ENCODE measurements at places on chromosomes 3 and 15.

DNA sequence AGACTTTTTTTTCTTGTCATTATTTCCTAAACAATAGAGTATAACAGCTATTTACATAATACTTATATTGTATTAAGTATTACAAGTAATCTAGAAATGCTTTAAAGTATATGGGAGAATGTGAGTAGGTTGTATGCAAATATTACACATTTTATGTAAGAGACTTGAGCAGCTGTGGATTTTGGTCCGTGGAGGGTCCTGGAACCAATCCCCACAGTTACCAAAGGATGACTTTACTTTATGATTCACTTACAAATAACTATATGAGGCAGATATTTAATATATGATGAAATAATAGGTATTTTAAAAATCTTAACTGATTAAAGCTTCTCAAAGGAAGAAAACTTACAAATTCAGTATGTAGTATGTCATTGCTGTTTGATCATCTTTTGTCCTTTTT, 56.3 kb downstream of the PPP2R3A start:
- no peak for DNase-seq

GRCh38 chr3:184924547-184924946, 112.6 kb downstream of the VPS8 start:
- no peak for DNase-seq

- no peak for DNase-seq
Measured at GRCh38 chr3:129732200-129732876, 125.9 kb upstream of the PLXND1 start.

- DNase-seq = no peak
Measured at GRCh38 chr3:14274999-14275961, 96.7 kb downstream of the LSM3 start.

DNA sequence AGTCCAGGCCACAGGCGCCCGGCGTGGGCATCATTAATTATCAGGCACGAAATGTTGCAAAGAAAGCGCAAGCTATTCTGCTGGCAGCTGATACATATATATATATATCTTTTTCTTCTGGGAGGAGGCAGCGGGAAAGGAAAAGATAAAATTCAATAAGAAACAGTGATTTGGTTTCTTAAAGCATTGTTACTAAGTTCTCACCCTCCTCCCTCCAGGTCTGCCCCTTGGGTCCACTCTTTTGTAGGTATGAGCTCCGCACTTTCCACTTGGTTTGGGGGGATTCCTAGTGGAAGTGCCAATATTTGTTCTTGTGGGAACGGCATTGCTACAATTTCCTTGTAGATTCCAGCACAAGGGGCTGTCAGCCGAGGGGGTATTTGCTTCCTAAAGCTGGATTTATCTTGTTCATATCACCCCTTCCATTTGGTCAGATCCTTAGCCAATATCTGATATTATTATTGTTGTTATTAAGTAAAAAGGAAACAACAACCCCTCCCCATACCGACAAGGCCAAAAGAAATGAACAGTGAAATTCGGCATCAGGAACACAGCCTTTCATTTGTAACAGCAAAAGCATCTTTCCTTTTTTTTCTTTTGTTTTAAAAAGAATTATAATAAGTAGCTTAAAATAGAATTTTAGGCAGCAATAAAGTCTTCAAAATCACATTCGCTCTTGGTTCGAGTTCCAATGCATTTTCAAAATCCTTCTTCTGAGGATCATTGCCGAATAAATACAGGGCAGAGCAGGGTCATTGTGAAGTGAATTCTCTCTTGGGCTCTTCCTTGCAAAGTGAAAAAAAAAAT, 15.6 kb downstream of the ZIC1 start:
- DNase-seq = no peak

- no peak for DNase-seq
Measured at GRCh38 chr15:70826634-70827033, 27.3 kb downstream of the LARP6 start.

DNA sequence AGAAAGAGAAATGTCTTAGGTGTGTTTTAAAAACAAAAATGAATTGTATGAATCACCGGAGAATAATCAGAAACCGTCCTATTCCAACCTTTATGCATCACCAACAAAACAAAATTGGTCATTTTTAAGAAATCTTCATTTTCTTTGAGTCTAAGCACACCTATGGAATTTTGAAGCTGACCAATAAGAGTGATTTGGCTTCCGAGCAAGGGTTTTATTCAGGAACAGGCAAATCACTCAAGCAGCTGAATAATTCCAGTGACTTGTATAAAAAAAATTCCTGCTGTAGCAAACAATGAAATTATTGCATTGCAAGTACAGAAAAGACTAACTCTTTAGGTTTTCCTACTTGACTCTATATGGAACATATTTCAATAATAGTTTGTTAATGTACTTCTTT, 83.8 kb upstream of the FNDC3B start:
- no peak for DNase-seq

DNA sequence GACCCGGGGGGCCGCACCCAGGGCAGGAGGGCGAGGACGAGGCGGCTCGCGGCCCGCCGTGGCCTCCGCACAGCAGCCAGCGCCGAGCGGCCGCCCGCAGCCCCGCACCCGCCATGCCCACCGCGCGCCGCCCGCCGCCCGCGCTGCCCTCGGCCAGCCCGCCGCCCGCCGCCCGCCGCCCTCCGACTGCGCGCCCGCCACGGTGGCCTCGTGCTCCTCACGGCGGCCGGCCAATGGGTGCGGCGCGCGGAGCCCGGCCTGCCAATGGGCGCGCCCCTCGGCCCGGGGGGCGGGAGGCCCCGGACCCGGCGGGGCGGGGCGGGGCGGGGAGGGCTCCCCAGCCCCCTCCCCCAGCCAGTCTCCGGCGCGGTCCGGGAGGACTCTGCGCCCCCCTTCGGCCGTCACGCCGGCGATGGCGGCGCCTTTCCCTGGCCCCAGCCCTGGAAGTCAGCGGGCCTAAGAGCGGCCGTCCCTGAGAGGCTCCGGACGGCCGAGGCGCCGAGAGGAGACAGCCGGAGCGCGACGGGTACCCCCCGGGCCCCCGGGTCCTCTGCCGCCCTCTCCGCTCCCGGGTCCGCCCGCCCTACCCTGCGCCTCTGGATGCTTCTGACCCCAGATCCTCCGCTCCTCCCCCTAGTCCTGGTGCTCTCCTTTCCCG, at the start of gene NT5DC2:
NT5DC2 (minus strand) TSS at position 235 of the 658 bp plus-strand sequence; CDS start at position 115, 120 bp downstream.
- DNase-seq = peak; percentile 74

GRCh38 chr3:116263842-116264545, 181.3 kb downstream of the LSAMP start:
- DNase-seq = no peak

DNA sequence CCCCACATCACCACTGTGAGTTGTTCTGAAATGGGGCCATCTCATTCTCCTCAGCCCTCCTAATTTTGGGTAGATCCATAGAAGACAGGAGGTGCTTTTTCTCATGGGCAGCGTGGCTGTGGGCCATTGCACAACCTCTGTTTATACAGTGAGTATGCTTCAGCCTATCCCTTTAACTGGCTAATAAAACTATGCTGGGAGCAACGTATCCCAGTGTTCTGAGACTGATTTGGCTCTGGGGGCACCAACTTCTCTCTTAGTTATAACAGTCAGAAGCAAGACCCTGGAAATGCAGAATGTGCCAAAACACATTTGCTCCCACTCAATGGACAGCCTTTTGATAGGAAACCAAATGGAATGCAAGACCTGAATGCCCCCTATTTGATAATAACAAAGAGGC, 97.1 kb upstream of the ICE2 start:
- DNase-seq = no peak

DNA sequence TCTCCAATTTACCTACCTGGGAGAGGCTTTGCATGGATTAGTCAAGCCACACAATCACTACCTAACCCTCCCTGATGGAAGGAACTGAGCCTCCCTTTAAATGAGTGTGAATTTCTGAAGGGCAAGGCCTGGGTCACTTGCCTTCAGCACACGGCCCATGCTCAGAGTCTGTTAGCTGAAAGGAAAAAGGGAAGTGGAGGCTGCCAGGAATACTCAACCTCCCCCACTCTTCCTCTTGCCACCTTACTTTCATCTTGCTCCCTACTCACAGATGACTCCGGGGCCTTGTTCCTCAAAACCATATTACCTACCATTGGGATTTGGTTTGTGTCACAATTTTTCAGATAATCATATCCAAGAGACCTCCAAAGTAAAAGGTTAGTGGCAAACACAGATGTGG, 220.0 kb downstream of the ABHD5 start:
- no peak for DNase-seq

GRCh38 chr15:71385457-71385856, 270.2 kb downstream of the THSD4 start:
- no peak for DNase-seq

DNA sequence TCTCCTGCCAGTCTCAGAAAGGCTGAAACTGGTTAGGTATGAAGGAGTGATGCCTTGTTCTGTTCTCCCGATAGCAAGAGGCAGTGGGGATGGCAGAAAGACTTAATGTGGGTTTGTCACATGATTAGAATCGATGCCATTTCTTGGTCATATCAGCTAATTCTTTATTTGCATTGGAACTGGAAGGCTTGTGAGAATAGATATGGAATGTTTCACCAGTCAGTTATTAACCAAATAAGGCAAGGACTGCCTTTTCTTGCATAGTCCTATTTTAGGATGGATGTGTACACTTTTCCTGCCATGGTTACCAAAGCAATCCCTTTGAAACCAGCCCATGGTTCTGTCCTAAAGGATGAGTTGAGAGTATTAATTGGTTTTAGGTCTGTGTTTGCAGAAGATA, 33.7 kb downstream of the FILIP1L start:
- DNase-seq = no peak

DNA sequence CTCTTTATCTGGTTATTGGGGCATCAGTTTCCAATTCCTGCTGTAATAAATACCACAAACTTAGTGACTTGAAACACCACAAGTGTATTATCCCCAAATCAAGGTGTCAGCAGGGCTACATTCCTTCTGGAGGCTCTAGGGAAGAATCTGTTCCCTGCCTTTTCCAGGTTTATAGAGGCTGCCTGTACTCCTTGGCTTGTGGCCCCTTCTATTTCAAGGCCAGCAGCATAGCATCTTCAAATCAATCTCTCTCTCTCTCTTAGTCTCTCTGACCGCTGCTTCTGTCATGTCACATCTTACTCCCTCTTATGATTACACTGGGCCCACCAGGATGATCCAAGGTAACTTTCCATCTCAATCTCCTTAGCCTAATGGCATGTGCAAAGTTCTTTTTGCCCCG, 44.9 kb upstream of the CA12 start:
- DNase-seq = no peak

- no peak for DNase-seq
Measured at GRCh38 chr3:136889947-136890346, 27.9 kb downstream of the NCK1 start.

GRCh38 chr3:171658841-171659240, 151.4 kb downstream of the PLD1 start:
- no peak for DNase-seq

DNA sequence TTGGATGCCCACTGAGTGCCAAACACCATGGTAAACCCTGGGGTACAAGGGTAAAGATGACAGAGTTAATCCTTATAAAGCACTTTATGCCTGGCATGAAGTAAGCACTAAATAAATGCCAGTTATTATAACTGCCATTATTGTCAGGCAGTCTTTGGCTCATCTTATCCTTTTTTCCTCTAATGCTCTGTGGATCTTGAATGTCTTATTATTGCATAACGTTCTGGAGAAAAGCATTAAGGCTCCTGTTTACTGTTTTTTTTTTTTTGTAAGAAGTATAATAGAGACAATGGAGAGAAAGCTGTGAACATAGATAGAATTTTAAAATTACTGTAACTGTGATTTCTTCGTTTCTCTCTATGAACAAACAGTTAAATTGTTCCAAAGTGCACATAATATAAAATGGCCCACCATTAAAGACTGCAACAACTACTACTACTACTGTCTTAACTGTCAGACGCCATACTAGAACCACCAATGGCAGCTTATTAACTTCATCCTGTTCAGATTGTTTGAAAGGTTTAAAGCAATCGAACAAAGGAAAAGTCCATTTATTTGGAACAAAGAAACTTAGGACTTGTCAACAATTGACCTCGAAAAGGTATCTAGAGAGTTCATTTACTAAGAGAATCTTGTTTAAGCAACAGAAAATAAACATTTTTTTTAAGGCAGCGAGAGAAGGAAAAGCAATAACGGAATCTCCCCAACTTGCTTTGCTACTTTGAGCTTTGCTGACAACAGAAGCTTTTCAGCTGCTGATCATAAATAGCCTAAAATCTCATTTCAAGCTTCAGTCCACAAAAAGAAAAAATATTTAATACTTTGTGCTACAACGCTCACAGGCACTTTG, 520.7 kb downstream of the ROBO1 start:
- DNase-seq = no peak

DNA sequence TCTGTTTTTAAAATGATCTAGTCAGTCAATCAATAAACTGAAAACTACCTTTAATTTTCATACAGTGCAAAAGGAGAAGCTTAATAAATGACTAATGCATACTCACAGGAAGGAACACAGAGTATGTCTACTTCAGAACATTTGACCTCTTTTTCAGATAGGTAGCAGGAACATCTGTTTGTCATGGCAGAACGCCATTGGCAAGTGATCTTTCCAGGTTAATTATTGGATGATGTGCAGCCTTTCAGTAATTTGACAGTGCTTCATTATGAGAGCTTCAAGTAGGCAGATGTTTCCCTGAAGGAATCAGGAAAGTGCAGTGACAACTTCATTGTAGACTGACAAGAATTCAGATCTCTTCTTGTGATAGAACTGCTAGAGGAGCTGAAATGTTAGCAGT, 325.0 kb downstream of the OTOL1 start:
- DNase-seq = no peak

GRCh38 chr15:69881766-69882165, 216.0 kb downstream of the TLE3 start:
- DNase-seq = no peak

DNA sequence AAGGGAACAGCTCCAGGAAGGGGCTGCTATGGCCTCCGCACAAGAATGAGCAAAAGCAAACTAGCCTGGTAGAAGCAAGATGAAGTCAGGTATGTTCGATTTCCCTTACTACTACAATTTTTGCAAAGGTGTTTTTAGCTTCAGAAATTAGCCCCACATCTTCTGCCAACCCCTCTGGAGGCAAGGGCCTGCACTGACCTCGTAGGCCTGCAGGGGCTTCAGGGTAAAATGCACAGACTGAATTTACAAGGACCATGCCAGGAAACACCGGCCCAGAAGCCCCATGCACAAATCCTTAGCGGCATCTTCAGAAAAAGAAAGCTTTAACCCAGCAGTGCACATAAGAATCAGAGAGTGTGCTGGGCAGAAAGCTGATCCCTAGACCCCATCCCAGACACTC, 53.0 kb downstream of the SLC6A1 start:
- DNase-seq = no peak

GRCh38 chr3:29695201-29695600, 414.3 kb downstream of the RBMS3 start:
- no peak for DNase-seq

DNA sequence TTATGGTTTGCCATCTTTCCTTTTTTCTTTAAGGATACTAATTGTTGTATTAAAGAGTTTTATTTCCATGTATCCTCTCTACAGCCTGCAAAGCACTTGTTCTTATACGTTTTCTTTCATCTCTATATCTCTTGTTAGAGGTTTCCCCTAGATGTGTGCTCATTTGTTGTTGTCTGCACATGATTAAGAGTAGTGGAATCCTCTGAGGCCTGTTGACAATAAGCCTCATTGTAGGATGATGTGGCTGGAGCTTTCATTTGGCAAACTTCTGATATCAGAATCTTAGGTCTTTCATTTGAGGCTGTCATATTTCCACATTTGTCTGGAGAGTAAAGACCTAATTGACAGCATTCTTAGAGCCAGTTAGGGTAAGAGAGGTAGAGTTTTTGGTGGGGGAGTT, 506.0 kb downstream of the DIPK2A start:
- DNase-seq = no peak

Data from stimulated activated CD4-positive, alpha-beta T cell treated with anti-CD3 and anti-CD28 coated beads, Interleukin-4, amount 100 ng/mL, for 4 hours (primary cell).